ENCODE measurements at places on chromosomes 1 and 21.
A peak's percentile ranks its signal among the peaks of the same experiment; 100 is the strongest.

GRCh38 chr1:223210788-223211120 is 67.7 kb upstream of the TLR5 start:
- DNase-seq, result no peak

DNA sequence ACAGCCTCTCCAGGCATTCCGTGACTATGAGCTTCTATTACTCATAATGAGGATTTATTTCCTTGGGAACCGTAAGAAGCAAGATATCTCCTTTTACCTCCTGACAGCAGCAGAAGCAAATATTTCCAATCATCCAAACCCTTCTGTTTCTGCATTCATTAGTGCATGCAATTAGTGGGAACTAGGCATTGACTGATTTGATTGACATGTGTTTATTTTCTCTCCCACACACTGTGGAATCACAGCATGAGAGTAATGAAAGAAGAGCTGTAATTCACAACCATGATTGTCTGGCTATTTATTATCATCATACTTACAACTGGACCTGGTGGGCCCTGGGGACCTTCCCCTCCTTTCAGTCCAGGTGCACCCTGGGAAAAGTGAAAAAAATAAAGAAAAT is 146.8 kb downstream of the COL11A1 start:
- DNase-seq, result no peak

- DNase-seq, result no peak
Observed at GRCh38 chr1:156259805-156260204, 11.9 kb upstream of the PAQR6 start.

DNA sequence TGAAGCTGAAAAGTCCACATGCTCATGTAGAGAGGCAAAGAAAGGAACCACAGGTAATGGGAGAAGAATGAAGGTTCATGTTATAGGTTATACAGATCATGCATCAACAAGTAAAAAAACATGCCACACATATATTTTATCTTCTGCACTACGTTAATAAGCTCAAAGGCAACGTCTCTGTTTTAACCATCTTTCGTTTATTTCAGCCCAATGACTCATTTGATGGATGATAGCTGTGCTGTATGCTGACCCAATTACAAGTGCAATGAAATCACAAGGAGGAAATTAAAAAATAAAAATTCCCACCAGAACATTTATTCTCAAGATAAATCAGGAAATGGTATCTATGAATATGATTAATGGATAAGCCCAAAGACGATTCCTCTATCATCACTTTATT is 24.6 kb downstream of the XCL1 start:
- DNase-seq, result no peak

DNA sequence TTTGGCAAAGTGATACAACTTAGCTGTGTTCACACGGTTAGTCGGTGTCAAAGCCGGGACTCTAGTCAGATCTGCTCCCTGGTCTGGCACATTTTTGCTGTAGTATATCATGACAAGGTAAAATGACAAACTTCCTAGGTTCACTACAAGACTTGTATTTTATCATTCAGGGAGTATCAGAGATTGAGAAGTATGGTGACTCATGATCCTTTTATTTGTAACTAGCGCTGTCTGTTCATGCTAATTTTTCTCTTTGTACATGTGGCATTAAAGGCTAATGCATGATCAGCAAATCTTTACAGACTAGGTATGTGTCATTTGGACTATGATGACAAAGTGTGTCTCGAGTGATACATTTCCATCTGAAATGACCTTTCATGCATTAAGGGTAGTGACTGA is 326.7 kb downstream of the SIPA1L2 start:
- DNase-seq, result no peak

DNA sequence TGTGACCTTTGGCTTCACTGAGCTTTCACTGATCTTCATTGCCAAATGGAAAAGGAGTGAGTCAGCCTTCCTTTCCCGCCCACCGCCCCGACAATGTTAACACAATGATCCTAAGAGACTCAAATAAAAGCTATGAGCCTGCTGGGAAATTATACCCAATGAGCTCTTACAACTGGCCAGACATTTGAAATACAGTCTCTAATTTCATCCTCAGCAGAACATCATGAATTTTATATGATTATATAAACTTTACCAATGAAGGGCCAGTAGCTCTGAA is 252.5 kb downstream of the SIPA1L2 start:
- DNase-seq, result peak; percentile 67

- no peak for DNase-seq
Observed at GRCh38 chr1:184061396-184062003, 10.0 kb downstream of the TSEN15 start.

DNA sequence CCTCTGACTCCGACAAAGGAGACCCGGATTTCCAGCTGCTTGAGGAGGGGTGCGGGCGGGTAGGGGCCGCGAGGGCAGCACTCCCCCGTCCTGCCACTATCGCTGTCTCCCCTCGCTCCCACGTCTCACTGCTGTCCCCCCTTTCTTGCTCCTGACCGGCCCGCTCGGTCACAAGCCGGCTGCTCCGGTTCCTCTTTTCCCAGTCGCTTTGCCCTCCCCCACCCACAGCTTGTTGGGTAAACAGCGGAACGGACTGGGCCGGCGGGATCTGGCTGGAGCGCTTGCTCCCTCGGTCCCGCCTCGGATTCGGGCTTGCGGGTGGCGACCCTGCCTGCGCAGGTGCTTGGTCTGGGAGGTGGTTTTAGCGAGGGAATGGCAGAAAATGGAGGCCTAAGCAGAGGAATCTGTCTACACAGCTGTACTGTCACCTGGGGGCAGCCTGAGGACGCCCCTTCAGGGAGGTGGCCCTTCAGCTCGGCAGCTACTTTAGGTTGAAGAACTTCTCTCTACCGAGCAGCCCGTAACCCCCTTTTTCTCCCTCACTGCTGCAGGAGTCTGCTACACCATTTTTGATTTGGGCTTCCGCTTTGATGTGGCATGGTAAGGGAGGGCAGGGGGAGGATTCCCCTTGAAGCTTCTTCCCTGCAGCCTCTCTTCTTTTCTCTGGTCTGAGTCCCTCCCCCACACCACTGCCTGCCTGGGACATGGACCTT is 645 bp downstream of the ATP6V0B start:
- DNase-seq, result peak; percentile 91

DNA sequence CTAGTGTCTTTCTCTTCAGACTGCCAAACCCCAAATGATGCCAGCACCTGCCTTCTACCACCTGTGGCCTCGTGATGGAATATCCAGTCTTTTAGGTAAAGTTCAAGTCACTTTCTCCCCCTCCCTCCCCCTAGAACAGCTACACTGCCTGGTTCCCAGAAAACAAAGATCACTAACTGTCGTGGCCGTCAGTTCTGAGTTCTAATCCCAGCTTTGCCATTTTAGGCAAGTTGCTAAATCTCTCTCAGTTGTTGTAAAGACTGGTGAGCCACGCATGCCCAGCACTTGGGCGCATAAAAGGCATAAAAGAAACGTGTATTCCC is 648 bp upstream of the TRAPPC3 start:
- no peak for DNase-seq

DNA sequence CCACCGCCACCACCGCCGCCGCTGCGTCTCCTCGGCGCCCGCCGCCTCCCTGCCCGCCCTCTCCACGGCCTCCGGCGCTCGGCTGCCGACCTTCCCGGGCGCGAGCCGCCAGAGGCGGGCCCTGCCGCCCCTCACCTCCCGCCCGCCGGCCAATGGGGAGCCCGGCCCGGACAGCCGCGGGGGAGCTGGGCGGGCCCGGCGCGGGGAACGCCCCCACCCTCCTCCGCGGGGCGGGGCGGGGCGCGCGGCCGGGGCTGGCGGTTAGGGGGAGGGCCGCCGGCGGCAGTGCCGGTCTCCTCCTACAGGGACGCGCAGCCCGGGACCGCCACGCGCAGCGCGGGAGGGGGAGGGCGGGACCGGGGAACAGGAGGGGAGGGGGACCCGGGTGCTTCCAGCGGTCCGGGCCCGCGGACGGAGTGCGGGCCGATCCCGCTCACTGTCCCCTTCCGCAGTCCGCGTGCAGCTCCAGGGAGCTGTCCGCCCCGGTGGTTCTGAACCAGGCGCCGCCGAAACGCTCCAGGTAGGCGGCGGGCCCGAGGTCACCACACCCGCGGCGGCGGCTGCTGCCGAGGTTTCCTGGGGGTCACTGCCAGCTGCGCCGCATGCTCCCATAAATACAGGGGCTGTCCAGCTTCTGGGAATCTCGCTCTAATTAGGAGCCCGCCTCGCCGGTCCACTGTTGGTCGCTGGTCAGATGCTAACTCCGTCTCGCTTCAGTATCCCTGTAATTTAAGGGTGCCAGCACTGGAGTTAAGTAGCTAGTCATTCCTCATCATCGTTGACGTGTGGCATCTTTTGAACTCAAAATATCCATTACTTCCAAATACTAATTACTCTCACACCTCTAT is at the start of gene PGBD5:
PGBD5 (minus strand) TSS at position 87 of the 848 bp plus-strand sequence. CDS start 404 bp downstream, outside the sequence.
- DNase-seq, result peak; percentile 90

GRCh38 chr1:24900486-24900849 is 29.6 kb downstream of the RUNX3 start:
- DNase-seq, result no peak

DNA sequence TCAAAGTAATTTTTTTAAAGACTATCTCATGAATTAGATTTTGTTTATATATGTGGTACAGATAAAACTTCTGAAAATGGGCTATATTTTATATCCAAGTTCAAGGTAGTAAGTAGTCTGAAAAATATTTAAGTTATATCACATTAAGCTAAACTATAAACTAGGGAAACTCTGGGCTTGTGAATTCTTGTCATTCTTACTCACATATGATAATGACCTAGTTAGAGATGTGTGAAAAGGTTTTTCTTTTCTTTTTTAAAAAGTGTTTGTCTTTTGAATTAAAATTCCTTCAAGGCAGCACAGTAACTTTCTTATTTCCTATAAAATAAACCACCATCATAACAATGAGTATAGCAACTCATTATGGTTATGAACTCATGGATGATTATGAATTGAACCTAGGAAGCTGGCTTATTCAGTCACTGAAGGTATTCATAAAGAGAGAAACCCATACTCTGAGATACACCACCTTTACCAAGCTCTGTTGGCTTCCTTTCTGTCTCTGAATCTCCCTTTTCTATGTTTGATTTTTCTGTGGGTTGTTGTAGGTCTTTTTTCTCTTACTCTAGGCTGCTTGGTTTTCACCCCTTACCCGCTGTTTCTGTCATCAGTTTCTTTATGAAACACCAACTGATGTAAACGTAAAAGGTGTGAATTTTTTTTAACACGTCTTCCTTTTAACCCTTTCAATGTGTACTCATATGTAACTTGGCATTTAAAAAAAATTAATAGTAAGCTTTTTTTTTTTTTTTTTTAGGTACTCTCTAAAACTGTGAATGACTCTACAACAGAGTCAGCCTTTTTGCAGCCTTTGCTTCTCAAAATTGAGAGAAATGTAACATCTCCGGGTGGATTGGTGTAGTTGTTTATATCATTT is 25.2 kb downstream of the IL12RB2 start:
- no peak for DNase-seq

DNA sequence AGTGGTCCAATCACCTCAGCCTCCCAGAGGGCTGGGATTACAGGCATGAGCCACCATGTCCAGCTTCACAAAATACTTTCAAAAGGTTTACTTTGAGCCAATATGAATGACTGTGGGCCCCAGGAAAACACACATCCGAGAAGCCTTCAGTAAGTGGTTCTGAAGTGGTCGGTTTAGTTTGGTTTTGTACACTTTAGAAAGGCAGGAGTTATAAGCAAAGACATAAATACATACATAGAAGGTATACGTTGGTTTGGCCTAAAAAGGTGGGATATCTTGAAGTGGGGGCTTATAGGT is 3.2 kb upstream of the MIB2 start:
- DNase-seq, result no peak

GRCh38 chr21:30629200-30629599 is 5.8 kb upstream of the KRTAP20-2 start:
- DNase-seq, result no peak

DNA sequence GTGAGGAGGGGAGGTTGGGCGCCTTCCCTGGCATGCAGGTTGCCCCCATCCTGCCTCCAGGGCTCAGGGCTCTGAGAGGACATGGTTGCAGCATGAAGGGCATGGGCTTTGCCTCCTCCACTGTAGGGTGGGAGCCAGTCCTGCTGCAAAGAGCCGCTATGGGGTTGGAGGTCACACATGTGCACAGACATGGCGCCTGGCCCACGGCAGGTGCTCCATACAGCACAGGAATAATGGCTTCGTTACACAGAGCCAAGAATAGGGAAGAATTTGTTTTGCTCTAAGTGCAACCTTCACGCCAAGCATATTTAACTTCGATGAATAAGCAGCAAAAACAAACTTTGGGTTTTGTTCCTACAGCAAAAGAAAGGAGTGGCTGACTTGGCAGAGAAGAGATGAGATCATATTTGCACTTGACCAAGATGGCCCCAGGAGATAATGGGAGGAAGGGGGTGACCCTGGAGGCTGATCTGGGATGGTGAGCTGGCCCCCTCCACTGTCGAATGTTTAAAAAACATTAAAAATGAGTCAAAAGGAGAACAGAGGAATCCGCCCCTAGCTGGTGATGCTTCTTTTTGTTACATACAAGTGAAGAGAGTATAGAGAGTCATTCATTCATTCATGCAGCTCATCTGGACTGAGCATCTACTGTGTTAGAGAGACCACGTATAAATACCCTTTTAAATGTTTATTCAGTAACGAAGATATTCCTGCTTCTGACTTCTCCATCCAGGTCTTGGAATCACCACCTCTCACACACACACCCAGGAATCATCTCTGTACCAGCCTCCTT is 12.4 kb upstream of the C2CD2 start:
- DNase-seq, result no peak

DNA sequence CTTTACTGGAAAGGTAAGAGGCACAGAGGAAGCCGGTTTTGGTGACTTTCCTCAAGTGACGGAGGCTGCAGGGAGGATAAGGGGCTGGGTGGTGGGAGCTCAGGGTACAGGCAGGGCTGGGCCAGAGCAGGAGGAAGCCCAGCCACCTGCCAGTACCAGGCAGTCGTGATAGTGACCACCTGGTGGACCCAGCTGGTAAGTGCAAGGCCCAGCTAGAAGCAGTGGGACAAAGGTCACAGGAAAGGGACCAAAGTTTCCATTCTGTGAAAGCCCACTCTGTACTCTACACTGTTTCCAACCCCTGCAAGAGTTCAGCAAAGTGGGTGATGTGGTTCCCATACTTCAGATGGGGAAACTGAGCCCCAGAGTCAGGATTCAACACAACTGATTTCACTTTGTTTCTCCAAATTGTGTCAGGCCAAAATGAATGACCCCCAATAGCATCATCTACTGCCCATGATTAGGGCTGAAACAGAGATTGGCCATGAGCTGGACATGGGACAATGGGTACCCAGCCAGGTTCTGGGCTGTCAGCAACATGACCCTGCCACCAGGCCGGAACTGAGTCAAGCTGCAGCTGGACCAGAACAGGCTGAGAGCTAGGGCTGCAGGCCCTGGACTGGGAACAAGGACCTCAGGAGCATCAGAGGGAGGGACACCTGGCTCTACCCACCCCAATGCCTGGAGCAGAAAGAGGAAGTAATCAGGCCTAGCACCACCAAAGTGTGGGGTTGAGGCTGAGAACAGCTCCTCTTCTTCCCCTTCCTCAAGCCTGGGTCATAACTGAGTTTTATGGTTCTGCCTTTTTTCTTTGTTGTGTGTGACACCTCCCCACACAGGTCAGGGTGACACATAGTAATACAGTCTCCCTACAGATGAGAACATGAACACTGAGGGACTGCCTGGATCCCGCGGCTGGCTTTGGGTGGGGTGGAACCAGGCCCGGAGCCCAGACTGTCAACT is 50.2 kb downstream of the KCNN3 start:
- DNase-seq, result peak; percentile 39

GRCh38 chr1:103529746-103530145 is 4.2 kb downstream of the RNPC3 start:
- peak; percentile 27 for DNase-seq

- DNase-seq, result no peak
Observed at GRCh38 chr1:230979952-230980351, 1.1 kb downstream of the ARV1 start.

GRCh38 chr1:38872401-38873026 is 634 bp downstream of the MYCBP start:
- DNase-seq, result peak; percentile 41
